ENCODE measurements at places on chromosomes 11 and 22. TPM values are rescaled to one million over a fixed set of nuclear protein-coding genes. Genes with fewer than 3 reads are reported as not detected.

The KDELR3 gene
- 36.4 TPM for total RNA-seq

The GRM5 gene
- total RNA-seq: 0.04 TPM

The BEST1 gene
- 1.6 TPM for total RNA-seq

The SYCE3 gene
- not detected for total RNA-seq

The BIRC3 gene
- 0.98 TPM for total RNA-seq

- peaks cover 8% of the 10 kb centered on the region for H3K4me1 ChIP-seq
- H3K27ac ChIP-seq: no peak overlapping the region
- DNase-seq: peak; percentile 41
- H3K36me3 ChIP-seq: peaks cover 55% of the 10 kb centered on the region
Measured at GRCh38 chr11:7638710-7639642, 34.3 kb downstream of the CYB5R2 start.

DNA sequence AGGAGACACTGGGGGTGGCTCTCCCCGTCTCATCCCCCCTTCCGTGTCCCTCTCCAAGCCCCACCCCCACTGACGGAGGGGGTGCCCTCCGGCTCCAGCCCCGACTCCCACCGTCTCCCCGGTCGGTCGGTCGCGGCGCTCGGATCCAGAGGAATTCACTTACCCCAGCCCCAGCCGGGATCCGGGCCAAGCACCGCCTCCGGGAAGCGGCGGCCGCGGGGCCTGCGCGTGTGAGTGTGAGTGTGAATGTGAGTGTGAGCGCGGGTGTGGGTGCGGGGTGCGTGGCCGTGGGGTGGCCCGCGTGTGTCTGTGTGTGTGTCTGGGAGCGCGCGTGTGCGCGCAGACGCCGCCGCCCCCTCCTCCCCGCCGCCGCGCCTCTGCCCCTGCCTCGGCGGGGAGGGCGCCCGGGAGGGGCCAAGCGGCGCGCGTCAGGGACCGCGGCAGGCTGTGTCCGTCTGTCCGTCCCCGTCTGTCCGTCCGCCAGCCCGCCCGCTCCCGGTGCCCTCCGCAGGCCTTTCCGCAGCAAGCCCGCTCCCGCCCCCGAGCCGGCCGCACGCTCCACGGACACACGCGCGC lies at the start of gene ELFN2:
ELFN2 (minus strand) TSS at position 345 of the 576 bp plus-strand sequence. CDS start 51,945 bp downstream, outside the sequence.
- peak within 1 kb of the TSS; percentile 43 for H3K4me3 ChIP-seq
- peaks cover 84% of the 10 kb centered on the region for H3K27me3 ChIP-seq
- DNase-seq: peak; percentile 63

DNA sequence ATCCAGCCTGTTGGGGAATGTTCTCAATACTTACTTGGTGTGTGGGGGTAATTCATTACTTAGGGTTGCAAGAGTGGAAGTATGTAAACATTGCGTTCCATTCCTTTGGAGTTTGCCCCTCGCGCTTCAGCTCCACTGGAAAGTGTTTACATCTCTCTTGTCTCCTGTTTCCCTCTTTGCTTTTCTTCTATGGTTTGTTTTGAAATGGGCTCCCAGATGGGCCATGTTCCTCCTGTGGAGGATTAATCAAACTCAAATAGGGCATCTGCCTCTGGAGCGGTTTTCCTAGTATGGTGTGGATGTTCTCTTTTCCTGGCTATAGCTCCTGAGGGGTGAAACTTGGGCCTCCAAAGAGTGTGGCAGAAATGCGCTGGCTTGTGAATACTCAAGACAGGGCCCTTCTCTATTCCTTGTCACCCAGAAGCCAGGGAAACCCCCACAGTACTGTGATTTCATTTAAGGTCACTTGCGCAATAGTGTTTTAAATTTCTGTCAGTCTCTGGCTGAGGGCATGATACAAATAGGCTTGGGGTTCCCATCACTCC lies 51.9 kb downstream of the CD44 start:
- no peak overlapping the region for H3K27ac ChIP-seq
- H3K4me3 ChIP-seq: no peak overlapping the region
- H3K4me1 ChIP-seq: no peaks in the 10 kb centered on the region

DNA sequence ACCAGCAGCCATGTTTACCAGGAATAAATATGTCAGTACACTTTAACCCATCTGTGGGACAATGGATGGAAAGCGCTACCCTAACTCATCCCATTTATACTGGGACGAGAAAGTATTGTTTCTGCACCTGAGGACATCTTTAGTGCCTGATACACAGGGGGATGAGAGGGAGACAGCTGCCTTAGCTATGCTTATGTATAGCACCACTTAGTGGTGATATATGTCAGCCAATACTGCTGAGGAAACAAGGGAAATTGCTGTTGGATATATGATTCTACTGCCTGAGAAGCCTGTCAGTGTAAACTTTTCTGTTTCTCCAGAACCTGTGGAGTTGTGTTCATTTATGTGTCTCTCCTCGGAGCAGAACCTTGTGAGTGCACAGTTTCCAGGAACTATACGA lies 13.3 kb upstream of the CEP295 start:
- no peak for DNase-seq
- H3K4me1 ChIP-seq: no peaks in the 10 kb centered on the region
- no peaks in the 10 kb centered on the region for H3K36me3 ChIP-seq
- no peaks in the 10 kb centered on the region for H3K27me3 ChIP-seq

- H3K27me3 ChIP-seq: peaks cover 10% of the 10 kb centered on the region
- DNase-seq: no peak
- no peaks in the 10 kb centered on the region for H3K36me3 ChIP-seq
- H3K27ac ChIP-seq: no peak overlapping the region
Measured at GRCh38 chr22:17009640-17010291, 1.7 kb upstream of the GAB4 start.

GRCh38 chr22:47698906-47699305 lies 936.5 kb downstream of the TBC1D22A start:
- no peaks in the 10 kb centered on the region for H3K4me1 ChIP-seq
- no peak overlapping the region for H3K27ac ChIP-seq
- no peak overlapping the region for H3K4me3 ChIP-seq

DNA sequence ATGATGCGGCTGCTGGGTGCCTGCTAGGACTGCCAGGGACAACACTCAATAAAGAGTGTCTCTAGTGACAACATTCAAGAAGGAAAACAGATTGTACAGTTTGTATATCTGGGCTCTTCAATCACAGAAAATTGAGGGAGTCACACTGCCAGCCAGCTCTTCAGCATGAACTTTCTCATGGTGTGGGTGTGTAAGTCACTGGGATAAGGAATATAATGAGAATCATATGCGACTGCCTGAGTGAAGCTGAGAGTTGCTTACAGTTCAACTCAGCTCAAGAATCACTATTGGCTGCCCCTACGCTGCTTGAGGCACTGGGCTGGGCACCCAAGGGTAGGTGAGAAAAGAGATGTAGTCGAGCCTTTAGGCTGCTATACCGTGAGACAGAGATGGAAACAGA lies 328.1 kb upstream of the PITPNB start:
- peak overlapping the region; percentile 31 for H3K27ac ChIP-seq
- DNase-seq: peak; percentile 58
- H3K4me1 ChIP-seq: peaks cover 6% of the 10 kb centered on the region
- no peaks in the 10 kb centered on the region for H3K36me3 ChIP-seq

DNA sequence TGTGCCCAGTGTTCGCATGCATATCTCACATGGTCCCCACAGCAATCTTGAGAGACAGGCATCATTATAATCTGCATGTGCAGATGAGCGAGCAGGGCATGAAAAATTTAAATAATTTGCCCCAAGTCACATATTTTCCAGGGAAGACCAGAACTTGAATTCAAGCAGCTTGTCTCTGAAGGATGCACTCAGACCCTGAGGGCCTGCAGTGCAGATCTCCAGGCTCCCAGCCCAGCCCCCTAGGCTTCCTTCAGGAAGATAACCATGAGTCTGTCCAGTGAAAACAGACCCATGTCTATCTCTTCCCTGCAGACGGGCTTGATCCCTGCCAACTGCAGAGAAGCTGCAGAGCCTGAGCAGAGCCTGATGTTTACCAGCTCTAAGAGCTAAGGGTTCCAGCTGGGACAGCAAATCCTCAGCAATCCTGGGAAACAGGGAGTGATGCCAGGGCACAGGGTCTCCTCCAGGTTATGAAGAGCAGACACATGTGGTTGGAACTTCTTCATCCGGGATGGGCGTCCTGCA lies 55.1 kb downstream of the NAV2 start:
- H3K4me1 ChIP-seq: no peaks in the 10 kb centered on the region
- no peak overlapping the region for H3K4me3 ChIP-seq
- H3K36me3 ChIP-seq: no peaks in the 10 kb centered on the region
- DNase-seq: no peak
- peaks cover 3% of the 10 kb centered on the region for H3K27me3 ChIP-seq
- H3K27ac ChIP-seq: no peak overlapping the region

DNA sequence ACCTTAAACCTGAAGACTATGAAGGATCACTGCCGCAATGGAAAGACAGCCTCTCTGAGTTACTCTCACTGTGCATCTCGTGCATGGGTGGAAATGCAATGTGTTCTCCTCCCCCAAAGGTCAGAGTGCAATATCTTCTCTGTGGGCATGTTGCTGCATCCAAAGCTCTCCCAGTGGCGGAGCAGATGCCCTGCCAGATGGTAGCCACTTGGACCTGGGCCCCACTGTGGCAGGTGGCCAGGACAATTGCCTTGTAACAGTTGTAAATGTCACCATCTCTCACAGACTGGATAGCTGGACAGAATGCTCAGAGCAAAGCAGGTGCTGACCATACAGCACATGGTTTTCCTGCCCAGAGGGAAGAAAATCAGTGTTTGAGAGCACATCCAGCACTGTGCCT lies 542.0 kb downstream of the FAM181B start:
- H3K4me1 ChIP-seq: no peaks in the 10 kb centered on the region
- H3K27me3 ChIP-seq: no peaks in the 10 kb centered on the region
- no peak overlapping the region for H3K4me3 ChIP-seq
- peak; percentile 24 for DNase-seq
- H3K36me3 ChIP-seq: no peaks in the 10 kb centered on the region

- no peaks in the 10 kb centered on the region for H3K27me3 ChIP-seq
- H3K4me3 ChIP-seq: no peak overlapping the region
- H3K27ac ChIP-seq: no peak overlapping the region
- DNase-seq: peak; percentile 8
- peaks cover 2% of the 10 kb centered on the region for H3K4me1 ChIP-seq
- no peaks in the 10 kb centered on the region for H3K36me3 ChIP-seq
Measured at GRCh38 chr11:92702037-92702804, 267.2 kb upstream of the MTNR1B start.

DNA sequence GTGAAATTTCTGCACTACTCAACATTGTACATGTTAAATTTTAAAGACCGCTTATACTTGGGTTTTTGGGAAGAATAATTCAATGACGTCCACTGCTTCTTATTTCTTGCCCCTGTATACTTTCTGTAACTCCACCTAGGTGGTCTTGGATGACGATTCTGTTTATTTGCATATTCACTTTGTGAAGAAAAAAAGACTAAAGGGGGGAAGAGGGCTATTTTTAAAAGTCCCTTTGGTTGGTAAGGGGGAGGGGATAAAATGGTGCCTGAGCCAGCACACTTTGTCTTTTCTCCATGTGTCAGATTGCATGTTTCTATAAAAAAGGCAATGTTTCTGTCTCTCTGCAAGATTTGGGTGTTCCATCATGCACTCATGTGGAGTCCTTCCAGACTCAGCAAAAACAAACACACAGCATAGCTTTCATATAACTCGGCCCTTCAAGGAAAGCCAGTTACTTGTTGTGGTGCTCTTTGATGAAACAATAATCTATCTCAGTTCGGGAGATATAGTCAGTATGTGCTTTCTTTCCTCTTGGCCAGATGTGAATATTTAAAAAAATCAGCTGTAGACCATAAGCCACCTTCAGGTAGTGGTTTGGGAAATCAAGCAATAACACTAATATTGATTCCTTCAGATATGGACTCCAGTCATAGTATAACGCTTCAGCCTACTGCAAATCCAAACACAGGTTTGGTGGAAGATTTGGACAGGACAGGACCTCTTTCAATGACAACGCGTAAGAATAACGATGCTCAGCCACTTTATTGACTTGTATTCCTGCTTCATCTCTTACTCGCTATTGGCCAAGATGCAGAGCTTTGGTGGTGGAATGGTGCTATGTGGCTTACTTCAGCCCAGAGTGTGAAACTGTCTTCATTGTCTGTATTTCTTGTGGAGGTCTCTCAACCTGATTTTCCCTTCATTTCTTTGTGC lies 68.8 kb downstream of the CD44 start:
- no peaks in the 10 kb centered on the region for H3K27me3 ChIP-seq
- H3K27ac ChIP-seq: no peak overlapping the region

- H3K4me3 ChIP-seq: no peak overlapping the region
- H3K27ac ChIP-seq: no peak overlapping the region
- no peaks in the 10 kb centered on the region for H3K27me3 ChIP-seq
- H3K4me1 ChIP-seq: peaks cover 3% of the 10 kb centered on the region
- no peak for DNase-seq
- H3K36me3 ChIP-seq: no peaks in the 10 kb centered on the region
Measured at GRCh38 chr11:17673951-17674350, 45.4 kb upstream of the MYOD1 start.

- H3K36me3 ChIP-seq: peaks cover 4% of the 10 kb centered on the region
- H3K4me3 ChIP-seq: no peak overlapping the region
- DNase-seq: no peak
- H3K4me1 ChIP-seq: no peaks in the 10 kb centered on the region
Measured at GRCh38 chr11:6202041-6202440, 3.0 kb downstream of the OR52W1 start.

GRCh38 chr11:92259861-92260260 lies 35.2 kb downstream of the FAT3 start:
- no peak overlapping the region for H3K27ac ChIP-seq
- H3K27me3 ChIP-seq: no peaks in the 10 kb centered on the region
- no peak overlapping the region for H3K4me3 ChIP-seq
- peak; percentile 22 for DNase-seq

DNA sequence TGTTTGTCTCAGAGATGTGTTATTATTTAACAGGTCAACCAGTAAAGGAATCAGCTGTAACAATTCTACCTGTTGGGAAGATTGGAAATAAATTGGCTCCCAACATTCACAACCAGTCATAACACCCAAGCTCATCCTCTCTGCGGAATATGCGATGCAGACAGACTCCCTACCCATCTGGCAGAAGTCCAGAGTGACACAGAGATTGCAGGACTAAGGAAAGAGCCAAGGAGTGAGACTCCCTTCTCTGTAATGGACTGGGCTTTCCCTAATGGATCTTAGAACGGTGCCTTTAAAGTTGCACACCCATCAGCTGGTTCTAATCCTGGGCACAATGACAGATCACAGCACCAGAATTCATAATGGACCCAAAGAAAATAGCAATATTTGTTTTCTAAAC lies 27.8 kb upstream of the UBASH3B start:
- no peak for DNase-seq
- no peak overlapping the region for H3K4me3 ChIP-seq
- no peaks in the 10 kb centered on the region for H3K36me3 ChIP-seq
- no peak overlapping the region for H3K27ac ChIP-seq
- peaks cover 5% of the 10 kb centered on the region for H3K27me3 ChIP-seq
- H3K4me1 ChIP-seq: peaks cover 3% of the 10 kb centered on the region

- no peak overlapping the region for H3K4me3 ChIP-seq
- H3K27me3 ChIP-seq: no peaks in the 10 kb centered on the region
- no peak for DNase-seq
Measured at GRCh38 chr11:83122050-83122449, 34.9 kb upstream of the PCF11 start.

Measured in muscle of leg (tissue), 16 donors.